ENCODE measurements at places on chromosomes 7 and 10. TPM values are rescaled to one million over a fixed set of nuclear protein-coding genes. Genes with fewer than 3 reads are reported as not detected.

The ENTPD1 gene
- 71.1 TPM for polyA plus RNA-seq

The VIM gene
- 4,055 TPM for polyA plus RNA-seq

The GPER1 gene
- 4.1 TPM for polyA plus RNA-seq

The WEE2 gene
- polyA plus RNA-seq: not detected

The NPFFR1 gene
- not detected for polyA plus RNA-seq

The NUTM2E gene
- not detected for polyA plus RNA-seq

The NRG3 gene
- polyA plus RNA-seq: not detected

The ERVW-1 gene
- polyA plus RNA-seq: not detected

The BUD31 gene
- polyA plus RNA-seq: 241 TPM

The C10orf105 gene
- 0.48 TPM for polyA plus RNA-seq

The RUFY2 gene
- 3.3 TPM for polyA plus RNA-seq

The SLC13A1 gene
- not detected for polyA plus RNA-seq

The EBLN1 gene
- polyA plus RNA-seq: not detected

The HOXA1 gene
- polyA plus RNA-seq: 0.11 TPM

The TBX20 gene
- not detected for polyA plus RNA-seq

The CALML5 gene
- polyA plus RNA-seq: not detected

The PRF1 gene
- 2.4 TPM for polyA plus RNA-seq
